Suprapubic skin (tissue), 4 donors: ENCODE measurements at places on chromosomes 1 and 21. TPM values are rescaled to one million over a fixed set of nuclear protein-coding genes. Genes with fewer than 3 reads are reported as not detected.

Gene HMCN1
- total RNA-seq: 2.2 TPM

Gene NBL1
- 197 TPM for total RNA-seq

Gene LHX8
- total RNA-seq: not detected

Gene CLDN19
- total RNA-seq: 0.98 TPM

- no peak for DNase-seq
Measured at GRCh38 chr1:154607106-154607608, 829 bp downstream of the ADAR start.

DNA sequence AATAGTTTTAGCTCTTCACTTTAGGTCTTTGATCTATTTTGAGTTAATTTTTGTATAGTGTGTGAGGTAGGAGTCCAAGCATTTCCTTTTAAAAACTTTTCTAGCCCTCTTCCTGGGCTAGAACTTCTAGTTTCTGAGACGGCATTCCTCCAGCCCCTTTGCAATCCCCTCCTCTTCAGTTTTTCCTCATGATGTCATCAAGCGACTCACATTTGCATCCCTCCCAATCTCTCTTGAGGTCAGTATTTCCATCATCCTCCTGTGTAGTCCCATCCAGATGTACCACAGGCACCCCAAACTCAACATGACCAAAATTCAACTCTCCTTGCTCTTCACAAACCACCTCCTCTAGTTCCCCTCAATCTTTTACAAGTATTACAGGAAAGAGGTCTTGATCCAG lies 10.7 kb downstream of the HMGN2 start:
- DNase-seq: no peak

DNA sequence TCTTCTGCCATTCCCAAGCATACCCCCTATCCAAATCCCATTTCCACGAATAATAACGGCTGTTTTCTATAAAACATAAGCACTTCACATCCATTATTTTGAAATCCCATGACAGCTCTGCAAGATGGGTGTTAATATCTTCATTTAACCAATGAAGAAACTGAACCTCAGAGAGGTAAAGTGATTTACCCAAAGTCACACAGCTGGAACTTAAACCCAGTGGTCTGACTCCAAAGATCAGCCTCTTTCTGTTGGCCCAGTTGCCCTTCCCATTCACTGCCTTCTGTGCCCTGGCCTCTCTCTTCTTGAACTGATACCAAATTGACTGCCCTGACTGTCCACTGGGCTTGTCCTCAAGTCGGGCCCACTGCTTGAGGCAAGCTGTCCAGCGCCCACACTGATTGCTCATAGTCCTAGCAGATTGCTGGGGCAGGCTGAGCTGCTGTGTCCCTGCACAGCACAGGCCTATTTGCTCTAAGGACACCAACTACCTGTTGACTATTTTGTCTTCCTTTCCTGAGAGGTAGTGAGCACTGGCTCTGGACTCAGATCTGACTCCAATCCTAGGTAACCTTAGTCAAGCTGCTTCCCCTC lies 19.3 kb downstream of the TAL1 start:
- DNase-seq: no peak

DNA sequence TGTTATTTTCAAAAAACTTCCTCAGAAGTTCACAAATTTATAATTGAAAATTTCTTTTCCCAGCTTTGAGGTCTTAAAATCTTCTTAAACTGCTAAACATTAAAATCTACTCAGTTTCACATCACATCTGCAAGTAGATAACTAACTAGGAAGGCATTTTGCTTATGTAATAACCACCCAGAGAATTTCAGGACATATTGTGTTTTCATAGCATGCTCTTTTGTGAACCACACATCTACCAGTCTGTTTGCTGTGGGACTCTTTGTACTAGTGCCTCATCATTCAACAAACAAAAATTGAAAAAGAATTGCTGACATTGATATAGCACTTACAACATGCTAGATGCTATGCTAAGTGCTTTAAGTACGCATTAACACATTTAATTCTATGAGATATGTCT lies 31.6 kb upstream of the C1orf146 start:
- no peak for DNase-seq

GRCh38 chr1:33624991-33625870 lies 152.8 kb downstream of the ZSCAN20 start:
- DNase-seq: no peak

DNA sequence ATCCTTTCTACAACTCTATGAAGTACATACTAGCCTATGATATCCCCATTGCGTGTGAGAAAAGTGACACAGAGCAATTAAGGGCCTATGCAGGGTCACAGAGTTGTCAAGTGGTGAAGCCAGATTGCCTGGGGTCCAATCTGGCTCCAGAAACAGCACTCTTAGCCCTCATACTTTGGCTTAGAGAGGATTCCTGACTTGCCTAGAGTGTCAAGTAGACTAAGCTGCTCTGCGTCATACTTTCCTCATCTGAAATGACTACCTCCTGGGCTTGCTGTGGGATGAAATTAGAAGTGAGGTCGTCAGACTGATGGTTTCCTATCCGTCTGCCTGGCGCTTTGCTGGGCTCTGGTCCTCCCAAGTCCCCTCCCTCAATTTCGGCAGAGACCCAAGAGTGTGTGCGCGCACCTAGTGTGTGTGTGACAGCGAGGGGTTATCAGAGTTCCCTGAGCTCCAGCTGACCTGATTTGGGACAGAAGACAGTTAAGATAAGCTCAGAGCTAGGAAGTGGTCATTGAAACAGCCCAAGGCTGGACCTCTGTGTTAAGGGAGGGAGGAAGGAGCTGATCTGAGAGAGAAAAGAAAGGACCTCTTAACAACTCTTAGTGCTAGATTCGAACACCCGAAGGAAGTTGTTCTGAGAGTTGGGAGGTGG lies 5.4 kb upstream of the NUAK2 start:
- DNase-seq: no peak

DNA sequence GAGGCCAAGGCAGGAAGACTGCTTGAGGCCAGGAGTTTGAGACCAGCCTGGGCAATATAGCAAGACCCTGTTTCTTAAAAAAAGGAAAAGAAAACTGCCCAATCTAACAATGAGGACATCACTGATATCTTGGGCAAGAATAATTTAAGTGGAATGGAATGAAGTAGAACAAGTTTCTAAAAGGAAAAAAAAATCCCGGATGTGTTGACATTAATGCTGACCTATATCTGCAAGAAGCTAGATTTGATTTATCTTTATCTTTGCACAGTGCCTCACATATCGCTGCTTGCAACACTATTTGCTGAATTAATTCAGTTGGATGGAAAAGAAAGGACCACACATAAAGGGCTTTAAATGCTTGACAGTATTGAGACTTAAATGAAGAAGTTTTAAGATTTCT lies 27.8 kb downstream of the DIPK1A start:
- no peak for DNase-seq

DNA sequence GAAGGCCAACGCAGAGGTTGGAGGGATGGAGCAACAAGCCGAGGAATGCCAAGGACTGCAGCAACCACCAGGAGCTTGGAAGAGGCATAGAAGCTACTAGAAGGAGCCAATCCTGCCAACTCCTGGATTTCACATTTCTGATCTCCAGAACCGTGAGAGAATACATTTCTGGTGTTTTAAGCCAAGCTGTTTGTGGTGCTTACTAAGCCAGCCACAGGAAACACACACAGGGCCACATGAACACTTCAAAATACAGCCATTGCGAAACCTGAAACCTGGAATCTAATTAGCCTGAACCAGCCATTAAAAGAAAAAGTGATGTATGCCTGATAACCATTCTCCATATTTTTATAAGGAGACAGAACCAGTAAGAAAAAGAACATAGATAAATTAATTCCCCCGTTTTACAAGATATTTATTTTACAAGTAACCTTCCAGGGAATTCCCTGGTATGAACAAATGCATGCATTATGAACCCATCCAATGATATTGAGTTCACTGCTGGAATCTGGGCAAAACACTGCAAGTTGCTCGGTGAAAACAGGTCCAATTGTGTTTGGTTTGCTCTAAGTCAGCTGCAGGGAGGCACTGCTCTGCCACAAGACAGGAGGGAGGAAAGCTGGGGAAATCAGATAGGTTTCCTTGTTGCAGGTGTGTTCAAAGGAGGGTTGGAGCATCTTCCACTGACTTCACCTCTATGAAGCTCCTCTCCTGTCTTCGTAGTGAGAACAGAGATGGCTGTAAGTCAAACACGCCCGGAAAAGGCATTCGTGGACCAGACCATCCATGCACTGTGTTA lies 70.2 kb downstream of the ETS2 start:
- DNase-seq: no peak
